Activated T-helper 1 cell treated with anti-CD3 and anti-CD28 coated beads, Interleukin-2, amount 50 U/mL, for 16 hours (primary cell): ENCODE measurements at places on chromosomes 4 and X.

GRCh38 chr4:85024671-85025070 is 58.2 kb upstream of the WDFY3 start:
- DNase-seq: no peak

DNA sequence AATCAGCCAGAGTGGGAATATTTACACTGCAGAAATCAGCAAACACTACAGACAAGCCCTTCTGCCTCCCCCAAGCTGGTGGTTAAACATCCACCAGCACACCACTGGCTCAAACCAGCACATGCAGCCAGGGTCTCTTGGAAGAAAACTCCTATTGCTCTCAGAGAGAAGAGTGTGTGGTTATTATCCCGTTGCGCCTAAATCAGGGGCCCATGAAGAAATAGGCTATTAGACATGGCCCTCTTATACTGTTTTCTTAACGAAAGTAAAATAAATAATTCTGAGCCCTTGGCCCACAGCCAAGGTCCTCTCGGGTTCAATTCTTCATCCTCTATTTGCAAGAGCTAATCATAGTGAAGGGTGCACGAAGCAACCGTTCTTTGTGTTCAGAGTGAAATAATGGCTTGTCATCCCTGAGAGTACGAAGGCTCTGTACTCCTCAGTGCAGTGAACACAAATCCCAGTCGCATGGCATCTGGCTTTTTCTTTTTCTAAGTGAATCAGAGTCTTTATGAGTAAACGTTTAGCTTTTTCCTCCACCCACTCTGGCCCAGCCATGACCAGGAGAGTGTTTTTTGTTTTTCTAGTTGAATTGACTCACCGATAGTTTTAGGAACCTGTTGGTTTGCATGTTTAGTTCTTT is 33.4 kb upstream of the RBM47 start:
- no peak for DNase-seq

GRCh38 chrX:19678941-19679340 is 163.6 kb upstream of the MAP3K15 start:
- no peak for DNase-seq

GRCh38 chrX:50071494-50071893 is 129.3 kb downstream of the AKAP4 start:
- DNase-seq: no peak

DNA sequence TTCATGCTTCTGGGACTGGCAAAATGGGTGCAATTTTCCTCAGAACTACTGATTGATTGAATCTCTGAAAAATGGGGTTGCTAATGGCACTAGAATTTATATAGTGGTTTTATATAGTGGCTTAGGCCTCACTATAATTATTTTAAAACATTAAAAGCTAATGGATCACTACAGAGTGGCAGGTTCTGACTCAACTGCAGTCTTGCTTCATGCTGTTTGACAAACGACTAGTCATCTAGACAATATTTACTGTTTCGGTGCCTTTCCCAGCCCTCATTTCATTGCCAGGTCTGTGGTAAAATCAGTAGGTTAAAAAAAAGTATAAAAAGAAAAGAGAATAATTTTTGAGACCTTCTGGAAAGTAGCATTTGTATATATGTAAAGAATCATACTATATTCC is 352.8 kb upstream of the ATOH1 start:
- no peak for DNase-seq
